ENCODE measurements at places on chromosomes 16 and 17.

DNA sequence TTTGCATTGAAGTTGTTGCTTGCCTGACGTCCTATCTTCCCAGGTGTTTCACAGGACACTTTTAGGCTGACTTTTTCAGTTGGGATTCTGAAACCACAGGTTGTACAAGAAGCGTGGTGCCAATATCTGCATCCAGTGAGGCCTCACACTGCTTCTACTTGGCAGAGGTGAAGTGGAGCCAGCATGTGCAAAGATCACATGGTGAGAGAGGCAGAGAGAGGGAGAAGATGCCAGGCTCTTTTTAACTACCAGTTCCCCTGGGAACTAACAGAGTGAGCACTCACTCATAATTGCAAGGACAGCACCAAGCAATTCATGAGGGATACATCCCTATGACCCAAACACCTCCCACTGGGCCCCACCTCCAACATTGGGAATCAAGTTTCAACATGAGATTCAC is 5.8 kb upstream of the ABCA6 start:
- no peak for DNase-seq

DNA sequence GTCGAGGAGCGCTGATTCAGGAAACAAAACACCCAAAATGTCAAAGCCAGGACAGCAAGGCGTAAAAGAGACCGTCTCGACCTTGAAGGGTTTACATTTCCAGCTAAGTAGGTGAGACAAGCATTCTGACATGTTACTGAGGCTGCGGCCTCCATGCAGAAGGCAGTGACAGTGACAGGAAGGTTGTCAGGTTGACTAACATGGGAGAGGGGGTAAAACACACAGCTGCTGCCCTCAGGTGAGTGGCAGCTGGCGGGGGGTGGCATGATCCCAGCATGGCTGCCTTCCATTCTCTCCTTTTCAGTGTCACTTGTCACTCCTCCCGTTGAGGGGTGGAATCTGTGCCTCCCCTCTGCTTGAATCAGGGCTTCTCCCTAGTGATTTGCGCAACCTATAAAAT is 31.9 kb upstream of the CRHR1 start:
- no peak for DNase-seq

DNA sequence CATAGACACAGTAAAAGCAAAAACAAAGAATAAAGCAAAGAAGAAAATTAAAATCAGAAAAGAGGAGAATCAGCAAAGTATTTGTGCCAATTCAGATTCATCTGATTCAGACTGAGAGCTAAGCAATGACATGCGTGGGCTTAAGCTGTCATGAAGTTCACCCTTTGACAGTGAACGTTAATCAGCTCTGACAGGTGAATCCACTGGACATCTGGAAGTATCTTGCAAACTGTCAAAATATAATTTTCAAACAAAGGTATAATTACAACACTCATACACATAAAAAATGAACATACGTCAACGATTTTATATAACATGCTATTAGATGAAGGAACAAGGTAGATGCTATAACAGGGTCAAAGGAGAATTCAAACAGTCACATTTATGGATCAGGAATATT is 596.3 kb upstream of the SALL1 start:
- no peak for DNase-seq

DNA sequence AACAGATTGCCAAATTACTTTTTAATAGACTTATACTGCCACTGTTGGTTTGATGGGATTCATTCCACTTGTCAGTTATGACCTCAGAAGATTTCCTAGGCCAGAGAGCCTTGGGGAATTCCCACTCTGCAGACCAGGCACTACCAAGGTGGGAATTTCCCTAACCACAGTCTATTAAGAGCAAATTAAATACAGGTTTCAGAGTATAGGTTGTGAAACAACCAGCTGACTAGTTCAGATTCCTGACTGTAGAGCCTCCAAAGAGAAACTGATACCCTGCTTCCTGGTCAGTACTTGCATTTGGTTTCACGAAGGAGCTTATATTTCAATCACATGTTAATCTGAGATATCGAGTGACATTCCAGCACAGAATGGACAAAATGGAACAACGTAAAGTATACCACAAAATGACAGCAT is 186.5 kb downstream of the STX8 start:
- DNase-seq = no peak

DNA sequence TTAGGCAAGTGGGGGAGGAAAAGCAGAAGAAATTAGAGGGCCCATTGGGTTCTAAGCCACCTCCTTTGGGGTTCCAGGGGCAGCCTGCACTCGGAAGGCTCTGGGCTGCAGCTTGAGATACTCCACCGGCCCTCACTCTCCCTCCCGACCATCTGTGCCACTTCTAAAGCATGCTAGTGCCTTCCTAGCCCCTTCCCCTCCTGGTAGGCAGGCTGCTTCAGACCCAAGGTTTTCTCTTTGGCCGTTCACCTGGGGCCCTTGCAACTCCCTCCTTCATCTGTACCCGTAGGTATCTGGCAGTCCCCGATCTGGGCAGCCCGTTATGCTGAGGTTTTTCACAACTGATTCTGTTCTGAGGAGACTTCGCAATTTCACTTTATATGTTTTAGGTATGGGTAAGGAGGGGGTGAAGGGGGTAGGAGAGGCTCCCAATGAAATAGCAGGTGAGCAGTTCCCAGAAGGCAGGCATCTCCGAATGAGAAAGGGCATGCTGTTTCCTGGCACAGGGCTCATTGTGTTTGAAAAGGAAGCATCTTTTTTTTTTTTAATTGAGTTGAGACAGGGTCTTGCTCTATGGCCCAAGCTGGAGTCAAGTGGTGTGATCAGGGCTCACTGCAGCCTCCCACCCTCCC is 98.7 kb downstream of the RAB11FIP4 start:
- no peak for DNase-seq

DNA sequence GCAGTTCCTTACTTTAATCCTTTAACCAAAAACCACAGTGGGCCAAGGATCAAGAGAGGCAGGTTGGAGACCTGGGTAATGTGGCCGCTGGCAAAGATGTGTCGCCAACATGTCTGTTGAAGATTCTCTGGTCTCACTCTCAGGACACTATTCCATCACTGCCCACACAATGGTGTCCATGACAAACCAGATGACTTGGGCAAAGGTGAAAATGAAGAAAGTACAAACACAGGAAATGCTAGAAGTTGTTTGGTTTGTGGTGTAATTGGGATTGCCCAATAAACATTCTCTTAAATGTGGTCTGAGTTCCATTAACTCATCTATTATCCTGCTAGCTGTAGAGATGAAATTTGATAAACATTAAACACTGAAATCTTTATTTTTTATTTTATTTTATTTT is 43.3 kb downstream of the SALL1 start:
- no peak for DNase-seq

- no peak for DNase-seq
Observed at GRCh38 chr16:13552062-13552959, 367.6 kb upstream of the ERCC4 start.

DNA sequence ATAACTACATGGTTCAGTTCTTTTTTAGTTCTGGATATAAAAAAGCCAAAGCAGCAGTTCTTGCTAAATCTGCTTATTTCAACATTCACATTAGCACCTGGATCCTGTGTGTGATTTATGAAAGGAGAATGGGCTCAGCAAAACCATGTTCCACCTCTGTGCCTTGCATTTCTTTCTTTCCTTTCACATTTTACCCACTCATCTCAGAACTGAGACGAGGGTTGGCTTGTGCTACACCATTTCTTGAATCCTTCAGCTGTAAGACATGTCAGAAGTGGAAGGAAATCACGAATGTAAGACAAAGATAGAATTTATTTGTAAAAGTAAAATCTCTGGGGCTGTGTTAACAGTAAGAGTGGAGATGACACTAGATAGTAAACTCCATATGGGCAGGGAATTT is 1.2 kb upstream of the UTP6 start:
- no peak for DNase-seq

GRCh38 chr16:67181346-67181745 is 2.4 kb downstream of the MATCAP1 start:
- DNase-seq = no peak

- peak; percentile 79 for DNase-seq
Observed at GRCh38 chr16:75491876-75492275, 3.4 kb downstream of the CHST6 start.

GRCh38 chr17:31318851-31319661 is 2.4 kb downstream of the EVI2A start:
- no peak for DNase-seq

GRCh38 chr17:47257651-47258339 is 4.2 kb downstream of the ITGB3 start:
- no peak for DNase-seq

DNA sequence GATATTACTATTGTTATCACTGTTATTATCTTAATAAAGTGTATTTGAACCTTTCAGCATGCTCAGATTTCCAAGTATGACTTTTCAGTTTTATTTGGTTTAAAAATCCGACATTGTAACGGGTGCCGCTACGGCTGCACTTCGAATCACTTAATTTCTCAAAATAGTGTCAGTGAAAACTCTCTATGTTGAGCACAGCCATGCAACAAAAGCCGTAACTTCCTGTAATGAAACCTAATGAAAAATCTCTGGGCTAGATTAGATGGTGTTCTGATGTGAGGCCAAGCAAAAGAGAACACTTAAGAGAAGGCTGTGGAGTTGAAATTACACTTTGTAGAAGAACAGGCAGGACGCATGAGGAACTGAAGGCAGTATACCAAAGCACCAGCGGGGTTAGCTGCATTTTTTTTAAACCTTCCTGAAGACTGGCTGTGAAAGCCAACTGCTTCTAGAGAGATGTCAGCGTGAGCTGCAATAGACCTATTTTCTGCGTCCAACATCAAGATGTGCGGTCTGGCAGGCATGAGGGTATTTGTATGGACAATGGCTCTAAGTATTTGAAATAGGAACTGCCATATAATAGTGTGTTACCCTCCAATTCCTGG is 1545.0 kb upstream of the GOT2 start:
- DNase-seq = no peak

DNA sequence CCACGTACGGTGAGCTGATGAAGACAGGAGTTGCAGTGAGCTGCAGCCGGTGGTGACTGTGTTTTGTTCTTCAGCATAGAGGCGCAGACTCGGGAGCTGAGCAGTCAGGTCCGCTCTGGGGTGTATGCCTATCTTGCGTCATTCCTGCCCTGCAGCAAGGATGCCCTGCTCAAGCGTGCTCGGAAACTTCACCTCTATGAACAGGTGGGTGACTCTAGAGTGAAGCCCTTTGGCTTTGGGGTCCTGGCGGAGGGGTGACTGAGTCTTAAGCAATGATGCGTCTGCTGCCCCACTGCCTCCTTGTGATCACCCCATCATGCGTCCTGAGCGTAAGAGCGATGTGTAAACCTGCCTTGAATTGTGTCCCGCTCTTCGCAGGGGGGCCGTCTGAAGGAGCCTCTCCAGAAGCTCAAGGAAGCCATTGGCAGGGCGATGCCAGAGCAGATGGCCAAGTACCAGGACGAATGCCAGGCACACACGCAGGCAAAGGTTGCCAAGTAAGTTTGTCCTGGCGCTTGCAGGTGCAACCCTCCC is 22.9 kb downstream of the UBN1 start:
- DNase-seq = no peak

DNA sequence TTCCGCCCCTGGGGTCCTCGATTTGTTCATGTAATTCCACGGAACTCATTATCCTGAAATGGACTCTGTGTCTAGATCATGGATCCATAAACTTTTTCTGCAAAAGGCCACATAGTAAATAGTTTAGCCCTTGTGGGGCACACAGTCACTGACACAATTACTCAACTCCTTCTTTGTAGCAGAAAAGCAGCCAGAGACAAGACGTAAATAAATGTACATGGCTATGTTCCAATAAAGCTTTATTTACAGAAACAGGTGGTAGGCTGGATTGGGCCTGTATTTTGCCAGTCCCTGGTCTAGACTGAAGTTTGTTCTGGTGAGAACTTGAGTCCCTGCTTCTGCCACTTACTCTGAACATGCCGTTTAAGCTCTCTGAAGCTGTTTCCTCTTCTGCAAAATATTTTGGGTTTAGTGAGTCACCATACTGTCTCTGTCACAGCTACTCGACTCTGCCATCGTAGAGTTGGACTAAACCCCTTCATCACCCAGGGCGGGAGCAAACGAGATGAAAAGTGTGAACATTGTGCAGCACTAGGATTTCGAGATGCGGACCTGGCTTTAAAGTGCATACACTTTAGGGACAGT is 61.9 kb upstream of the FOXF1 start:
- no peak for DNase-seq

GRCh38 chr16:51880776-51881175 is 666.2 kb downstream of the TOX3 start:
- DNase-seq = no peak

DNA sequence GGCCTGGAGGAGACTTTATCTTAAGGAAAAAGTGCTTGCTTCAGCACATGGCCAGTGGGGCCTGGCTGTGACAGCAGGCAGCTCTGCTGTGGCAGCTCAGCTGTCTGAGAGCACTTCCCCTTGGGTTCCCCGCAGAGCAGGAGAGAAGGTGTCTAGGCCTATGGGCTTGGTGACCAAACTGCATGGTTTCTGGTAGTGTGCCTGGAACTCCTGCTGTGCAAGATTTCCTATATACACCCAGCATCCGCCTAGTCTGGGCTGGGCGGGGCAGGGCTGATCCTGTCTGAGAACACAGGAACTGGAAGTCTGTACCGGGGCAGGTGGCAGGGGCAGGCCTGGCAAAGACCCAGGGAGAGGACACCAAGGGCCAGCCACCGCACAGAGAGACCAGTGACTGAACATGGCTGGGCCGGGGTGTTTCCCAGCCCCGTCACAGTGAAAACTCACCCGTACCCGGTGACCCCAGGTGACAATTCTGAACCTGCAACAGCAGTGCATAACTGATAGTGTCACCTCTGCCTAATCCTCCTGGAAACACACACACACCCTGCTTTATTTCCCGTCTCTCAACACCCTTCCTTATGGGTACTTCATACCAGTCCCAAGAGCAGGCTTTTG is 39.3 kb downstream of the CHD9 start:
- no peak for DNase-seq

DNA sequence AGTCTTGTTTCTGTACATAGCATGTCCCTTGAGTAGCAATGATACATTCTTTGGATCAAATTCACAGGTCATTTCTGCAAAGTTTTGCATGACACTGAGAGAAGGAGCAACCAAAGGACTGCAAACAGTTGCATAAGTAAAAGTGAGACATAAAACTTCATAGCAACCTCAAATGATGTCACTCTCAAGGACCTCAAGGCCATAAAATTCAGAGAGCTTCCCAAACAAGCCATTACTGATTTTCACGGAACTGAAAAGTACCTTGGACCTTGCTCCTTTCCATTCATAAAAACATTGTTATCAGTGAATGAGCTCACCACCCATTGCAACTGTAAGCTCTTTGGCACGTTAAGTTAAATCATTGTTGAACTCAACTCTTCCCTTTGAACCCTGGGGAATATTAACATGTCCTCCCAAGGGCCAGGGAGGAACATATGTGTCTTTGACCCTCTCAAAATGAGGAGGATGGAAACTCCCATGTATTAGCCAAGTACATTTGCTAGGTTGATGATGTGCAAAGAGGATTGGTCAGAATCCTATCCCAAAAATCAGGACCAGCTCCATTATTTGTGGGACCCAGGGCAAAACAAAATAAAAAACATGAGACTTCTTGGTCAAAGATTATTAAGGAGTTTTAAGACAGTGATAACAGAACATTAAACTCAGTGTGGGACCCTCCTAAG is 275.0 kb upstream of the DYNLRB2 start:
- DNase-seq = no peak
